Pulmonary artery endothelial cell (primary cell): ENCODE measurements at places on chromosomes 13 and 19.

- no peak for DNase-seq
Observed at GRCh38 chr13:75804054-75804453, 167.9 kb downstream of the LMO7 start.

DNA sequence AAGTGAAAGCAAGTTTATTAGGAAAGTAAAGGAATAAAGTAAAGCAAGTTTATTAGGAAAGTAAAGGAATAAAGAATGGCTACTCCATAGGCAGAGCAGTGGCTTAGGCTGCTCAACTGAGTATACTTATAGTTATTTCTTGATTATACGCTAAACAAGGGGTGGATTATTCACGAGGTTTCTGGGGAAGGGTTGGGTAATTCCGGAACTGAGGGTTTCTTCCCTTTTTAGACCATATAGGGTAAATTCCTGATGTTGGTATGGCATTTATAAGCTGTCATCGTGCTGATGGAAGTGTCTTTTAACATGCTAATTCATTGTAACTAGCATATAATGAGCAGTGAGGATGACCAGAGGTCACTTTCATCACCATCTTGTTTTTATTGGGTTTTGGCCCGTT lies 194.3 kb downstream of the DLEU7 start:
- no peak for DNase-seq

DNA sequence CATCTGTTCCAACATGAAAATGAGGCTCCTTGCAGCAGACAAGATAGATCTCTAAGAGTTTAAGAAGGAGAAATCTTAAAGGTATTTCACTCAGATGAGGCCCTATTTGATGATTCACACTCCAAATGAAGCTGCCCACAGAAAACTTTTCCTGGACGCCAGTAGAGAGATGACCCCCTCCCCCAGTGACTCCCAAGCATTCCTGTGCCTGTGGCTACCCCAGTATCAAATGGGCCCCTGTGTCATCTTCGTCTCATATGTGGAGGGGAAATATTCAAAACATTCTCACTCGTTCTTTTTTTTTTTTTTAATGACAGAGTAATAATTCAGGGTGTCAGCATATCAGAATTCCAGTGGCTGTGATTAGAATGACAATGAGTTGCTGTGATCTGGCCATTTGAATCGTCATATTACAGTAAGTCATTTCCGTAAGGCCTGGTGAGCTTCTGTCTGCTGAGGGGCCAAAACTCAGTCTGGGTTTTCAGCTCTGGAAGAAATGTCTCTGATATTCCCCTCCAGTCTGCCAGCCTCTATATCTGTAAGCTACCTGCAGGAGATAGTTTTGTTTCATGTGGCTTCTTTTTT lies 194.7 kb downstream of the URI1 start:
- no peak for DNase-seq

- DNase-seq = no peak
Observed at GRCh38 chr19:30028992-30029343, 86.9 kb downstream of the URI1 start.

DNA sequence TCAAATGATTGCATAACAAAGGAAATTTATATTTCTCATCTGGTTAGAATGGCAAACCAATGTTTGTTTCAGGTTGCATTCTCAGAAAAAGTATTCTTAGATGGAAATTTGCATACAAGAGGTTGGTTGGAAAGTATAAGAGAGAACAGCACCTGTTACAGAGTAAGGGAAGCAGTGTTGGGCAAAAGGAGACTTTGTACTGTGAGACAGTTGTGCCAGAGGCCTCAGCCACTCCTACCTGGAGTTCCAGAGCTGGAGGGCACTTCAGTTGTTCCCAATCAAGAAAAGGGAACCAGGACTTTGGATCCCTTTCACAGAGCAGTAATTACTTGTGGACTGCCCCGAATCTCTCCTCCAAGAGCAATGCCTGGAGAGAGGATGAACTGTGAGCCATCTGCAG lies 81.8 kb downstream of the SPRY2 start:
- no peak for DNase-seq

DNA sequence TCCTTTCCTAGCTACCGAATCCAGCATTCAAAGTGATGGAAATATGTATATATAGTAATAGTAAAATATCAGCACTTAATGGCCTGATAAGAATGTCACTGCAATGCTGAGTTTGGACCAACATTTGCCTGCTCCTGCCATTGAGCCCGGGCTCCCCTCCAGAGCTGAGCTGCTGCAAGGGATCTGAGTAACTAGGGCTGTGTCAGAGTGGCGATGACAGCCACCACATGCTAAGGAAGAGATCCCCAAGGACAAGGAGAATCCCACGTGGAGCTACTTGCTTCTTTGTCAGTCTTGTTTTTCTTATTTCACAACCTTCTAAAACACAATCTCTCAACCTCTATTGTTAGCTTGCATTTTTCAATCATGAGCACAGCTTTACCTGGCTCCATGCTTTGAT lies 19.5 kb upstream of the ALOX5AP start:
- DNase-seq = no peak

DNA sequence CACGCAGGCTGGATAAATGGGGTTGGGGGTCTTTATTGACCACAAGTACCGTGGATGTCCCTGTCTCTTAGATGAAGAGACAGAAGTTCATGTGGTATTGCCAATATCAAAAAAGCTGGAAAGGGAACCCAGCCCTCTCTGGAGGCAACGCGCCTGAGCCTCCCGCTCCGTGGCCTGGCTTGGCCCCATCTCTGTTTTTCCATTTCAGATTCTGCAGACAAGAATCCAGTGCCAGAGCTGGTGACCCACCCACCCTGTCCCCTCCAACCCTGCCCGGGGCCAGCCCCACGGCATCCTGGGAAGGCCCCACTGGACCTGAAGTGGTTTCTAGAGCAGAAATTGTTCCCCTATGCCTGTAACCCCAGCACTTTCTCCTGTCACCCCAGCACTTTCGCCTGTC lies 57.7 kb downstream of the PTPRS start:
- no peak for DNase-seq

GRCh38 chr19:33809960-33810359 lies 13.3 kb downstream of the KCTD15 start:
- no peak for DNase-seq

- DNase-seq = no peak
Observed at GRCh38 chr19:32324631-32325285, 20.7 kb upstream of the ZNF507 start.

- DNase-seq = no peak
Observed at GRCh38 chr13:21837841-21838551, 167.1 kb downstream of the FGF9 start.

- no peak for DNase-seq
Observed at GRCh38 chr19:31015778-31016177, 333.5 kb downstream of the TSHZ3 start.

GRCh38 chr19:3132971-3133792 lies 2.7 kb upstream of the GNA15 start:
- no peak for DNase-seq

DNA sequence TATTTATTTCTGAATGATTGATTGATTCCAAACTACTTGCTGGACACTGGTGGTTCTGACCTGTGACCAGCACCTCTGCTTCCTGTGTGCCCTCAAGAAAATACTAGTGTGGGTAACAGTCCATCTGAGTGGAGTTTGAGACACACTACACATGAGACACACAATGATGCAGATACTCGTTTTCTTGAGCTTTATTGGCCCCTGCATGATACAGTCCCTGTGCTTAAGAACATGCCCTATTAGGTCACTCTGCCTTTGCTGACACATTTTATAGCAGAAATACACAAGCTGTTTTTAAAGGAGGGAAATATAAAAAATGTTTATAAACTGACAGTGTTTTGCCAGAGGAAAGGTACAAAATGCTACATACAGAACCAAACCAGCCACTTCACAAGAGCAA lies 126.9 kb downstream of the STK24 start:
- DNase-seq = no peak

GRCh38 chr19:988510-988909 lies 4.4 kb downstream of the WDR18 start:
- no peak for DNase-seq

- no peak for DNase-seq
Observed at GRCh38 chr19:32869369-32869965, at the start of gene SLC7A9. SLC7A9 (minus strand) TSS chr19:32869767; CDS start chr19:32868534, 1,233 bp downstream.

GRCh38 chr19:14139944-14140343 lies 3.6 kb upstream of the ASF1B start:
- no peak for DNase-seq

DNA sequence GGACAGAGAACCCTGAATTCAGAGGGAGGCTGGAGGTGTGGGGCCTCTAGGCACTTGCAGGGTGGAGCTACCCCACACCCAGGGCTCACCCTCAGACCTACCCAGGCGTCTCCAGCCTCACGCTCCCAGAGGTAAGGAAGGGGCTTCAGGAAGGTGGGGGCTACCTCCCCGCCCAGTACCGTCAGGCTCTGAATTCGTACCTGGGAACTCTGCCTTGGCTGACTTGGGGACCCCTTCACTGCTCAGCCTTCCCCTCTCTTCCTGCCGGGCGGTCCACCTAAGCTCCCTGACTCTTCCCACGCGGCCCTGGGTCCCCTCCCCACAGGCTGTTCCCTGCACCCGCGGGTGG lies 28.5 kb upstream of the PARP4 start:
- DNase-seq = no peak

- no peak for DNase-seq
Observed at GRCh38 chr13:94218537-94218936, 260.9 kb downstream of the DCT start.

DNA sequence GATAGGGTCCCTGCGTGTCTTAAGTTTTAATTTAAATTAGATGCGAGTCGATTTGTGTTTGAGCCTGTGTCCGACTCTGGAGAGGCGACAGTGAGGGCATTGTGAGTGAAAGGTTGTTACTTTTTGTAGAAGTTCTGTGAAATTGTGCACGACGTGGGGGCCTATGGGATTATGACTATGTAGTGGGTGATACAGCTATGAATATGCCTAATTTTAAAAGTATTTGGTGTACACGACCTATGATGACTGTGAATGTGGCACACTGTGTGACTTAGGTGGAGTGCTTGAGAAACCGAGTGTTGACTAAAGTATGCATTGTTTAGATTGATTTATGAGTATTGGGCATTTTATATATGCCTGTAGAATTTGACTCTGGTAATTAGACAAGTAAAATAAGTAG lies 646 bp downstream of the ZNF567 start:
- DNase-seq = no peak

DNA sequence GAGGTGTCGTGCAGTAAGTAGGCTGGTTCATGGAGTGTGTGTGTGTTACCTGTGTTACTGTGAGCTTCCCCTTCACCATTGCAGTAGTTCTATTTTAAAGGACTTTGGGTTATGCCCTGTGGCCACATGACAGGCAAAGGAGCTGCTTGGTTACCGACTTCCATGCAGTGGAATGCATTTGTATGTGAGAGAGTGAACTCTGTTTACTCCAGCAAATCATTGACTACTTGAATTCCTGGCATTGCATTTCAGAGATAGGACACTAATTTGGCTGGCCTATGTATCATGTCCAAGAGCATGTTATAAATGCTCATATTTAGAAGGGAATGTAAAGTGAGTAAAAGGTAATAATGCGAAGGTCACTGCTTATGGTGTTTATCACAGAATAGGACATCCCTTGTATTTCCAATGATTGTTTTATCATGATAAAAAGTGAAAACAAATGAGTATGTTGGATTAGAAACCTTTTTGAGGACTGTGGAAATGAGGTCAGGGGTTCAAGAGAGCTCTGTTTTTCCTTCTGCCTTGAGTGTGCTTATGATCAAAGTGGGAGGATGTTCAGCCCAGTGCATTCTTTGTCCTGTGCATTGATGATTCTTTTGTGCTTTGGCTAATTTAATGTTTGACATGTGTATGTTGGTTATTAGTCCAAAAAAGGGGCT lies 156.5 kb downstream of the LMO7 start:
- no peak for DNase-seq

- no peak for DNase-seq
Observed at GRCh38 chr19:39953915-39954314, 17.1 kb upstream of the PSMC4 start.

GRCh38 chr19:34692549-34692948 lies 15.1 kb downstream of the ZNF302 start:
- DNase-seq = no peak

- DNase-seq = no peak
Observed at GRCh38 chr13:73492811-73493210, 434.0 kb downstream of the KLF5 start.

DNA sequence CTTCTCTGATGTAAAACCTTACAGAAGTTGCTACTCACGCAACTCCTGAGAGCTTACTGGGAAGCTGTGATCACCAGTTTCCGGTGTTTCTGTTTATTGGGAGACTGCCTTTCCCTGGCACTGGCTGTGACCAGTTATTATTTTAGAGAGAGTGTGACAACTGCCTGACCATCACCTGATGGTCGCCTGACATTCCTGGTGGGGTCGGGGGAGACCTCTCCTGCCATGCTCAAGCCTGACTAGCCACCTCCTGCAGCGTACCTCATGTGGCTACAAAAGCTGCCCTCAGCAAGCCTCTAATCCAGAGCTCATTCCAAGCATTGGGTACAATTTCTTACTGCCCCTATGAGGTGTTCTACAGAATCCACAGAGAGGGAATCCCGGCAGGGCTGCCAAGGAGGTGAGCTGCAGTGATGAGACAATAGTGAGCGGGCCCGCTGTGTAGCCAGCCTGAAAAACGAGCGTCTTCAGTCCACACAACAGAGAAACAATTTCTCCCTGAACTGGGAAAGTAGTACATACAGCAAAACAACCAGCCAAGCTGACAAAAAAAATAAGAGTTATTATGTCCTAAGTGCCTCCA lies 28.7 kb downstream of the GJA3 start:
- no peak for DNase-seq

GRCh38 chr13:30234619-30235162 lies 72.7 kb downstream of the KATNAL1 start:
- peak; percentile 58 for DNase-seq

GRCh38 chr19:3183721-3184641 lies 1.7 kb upstream of the NCLN start:
- no peak for DNase-seq

DNA sequence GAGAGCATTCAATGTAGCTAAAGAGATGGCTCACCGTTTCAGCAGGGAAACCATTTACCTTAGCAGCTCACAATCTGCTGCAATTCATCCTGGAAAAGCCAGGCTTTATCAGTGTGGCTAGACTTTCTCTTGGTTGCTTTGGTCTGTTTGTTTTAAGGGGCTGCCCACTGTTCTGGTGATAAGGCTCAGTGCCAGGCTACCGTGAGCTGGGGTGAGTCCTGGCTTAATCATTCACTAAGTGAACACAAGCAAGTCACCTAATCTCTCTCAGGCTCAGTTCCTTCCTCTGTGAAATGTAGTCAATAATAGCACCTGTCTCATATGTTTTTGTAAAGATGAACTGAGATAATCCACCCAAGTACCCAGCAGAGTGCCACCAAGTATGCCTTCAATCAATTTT lies 229.0 kb downstream of the TEX29 start:
- no peak for DNase-seq

DNA sequence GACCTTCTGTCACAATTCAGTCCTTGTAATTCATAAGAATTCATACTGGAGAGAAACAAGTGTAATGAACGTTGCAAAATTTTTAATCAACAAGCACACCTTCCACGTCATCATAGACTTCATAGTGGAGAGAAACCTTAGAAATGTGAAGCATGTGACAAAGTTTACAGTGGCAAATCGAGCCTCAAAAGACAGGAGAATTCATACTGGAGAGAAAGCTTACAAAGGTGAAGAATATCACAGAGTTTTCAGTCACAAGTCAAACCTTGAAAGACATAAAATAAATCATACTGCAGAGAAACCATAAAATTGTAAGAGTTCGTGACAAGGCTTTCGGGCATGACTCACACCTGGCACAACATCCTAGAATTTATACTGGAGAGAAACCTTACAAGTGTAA lies 24.6 kb downstream of the ZNF813 start:
- no peak for DNase-seq

GRCh38 chr13:63337041-63337440 lies 1921.4 kb upstream of the PCDH20 start:
- DNase-seq = no peak

GRCh38 chr13:109657395-109657794 lies 129.0 kb downstream of the IRS2 start:
- DNase-seq = no peak
